ENCODE measurements at places on chromosomes 12 and 14.

- no peak for DNase-seq
These were observed 169.7 kb downstream of the MYRFL start for GRCh38 chr12:69994724-69995173.

- DNase-seq, result no peak
These were observed 35.7 kb downstream of the RAD9B start for GRCh38 chr12:110537605-110538409.

DNA sequence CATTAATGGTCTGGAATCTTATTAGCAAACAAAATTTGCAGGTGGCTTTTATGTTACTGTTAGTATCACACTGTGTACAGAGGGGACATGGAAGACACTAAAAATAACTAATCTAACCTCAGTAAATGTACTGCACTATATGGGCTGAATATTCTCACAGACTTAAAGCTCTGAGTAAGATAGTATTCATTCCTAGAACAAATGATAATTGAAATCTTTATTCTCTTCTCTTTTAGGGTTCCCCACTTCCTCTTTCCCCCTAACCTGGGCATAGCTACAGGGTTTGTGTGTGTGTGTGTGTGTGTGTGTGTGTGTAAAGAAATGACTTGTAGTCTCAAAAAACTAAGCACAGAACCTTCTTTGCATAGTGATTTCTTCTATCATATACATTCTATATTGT, 21.4 kb upstream of the HECTD1 start:
- no peak for DNase-seq

- DNase-seq, result no peak
These were observed 51.2 kb downstream of the TESC start for GRCh38 chr12:117047810-117048584.

- no peak for DNase-seq
These were observed 1111.4 kb downstream of the FLRT2 start for GRCh38 chr14:86641310-86641709.

DNA sequence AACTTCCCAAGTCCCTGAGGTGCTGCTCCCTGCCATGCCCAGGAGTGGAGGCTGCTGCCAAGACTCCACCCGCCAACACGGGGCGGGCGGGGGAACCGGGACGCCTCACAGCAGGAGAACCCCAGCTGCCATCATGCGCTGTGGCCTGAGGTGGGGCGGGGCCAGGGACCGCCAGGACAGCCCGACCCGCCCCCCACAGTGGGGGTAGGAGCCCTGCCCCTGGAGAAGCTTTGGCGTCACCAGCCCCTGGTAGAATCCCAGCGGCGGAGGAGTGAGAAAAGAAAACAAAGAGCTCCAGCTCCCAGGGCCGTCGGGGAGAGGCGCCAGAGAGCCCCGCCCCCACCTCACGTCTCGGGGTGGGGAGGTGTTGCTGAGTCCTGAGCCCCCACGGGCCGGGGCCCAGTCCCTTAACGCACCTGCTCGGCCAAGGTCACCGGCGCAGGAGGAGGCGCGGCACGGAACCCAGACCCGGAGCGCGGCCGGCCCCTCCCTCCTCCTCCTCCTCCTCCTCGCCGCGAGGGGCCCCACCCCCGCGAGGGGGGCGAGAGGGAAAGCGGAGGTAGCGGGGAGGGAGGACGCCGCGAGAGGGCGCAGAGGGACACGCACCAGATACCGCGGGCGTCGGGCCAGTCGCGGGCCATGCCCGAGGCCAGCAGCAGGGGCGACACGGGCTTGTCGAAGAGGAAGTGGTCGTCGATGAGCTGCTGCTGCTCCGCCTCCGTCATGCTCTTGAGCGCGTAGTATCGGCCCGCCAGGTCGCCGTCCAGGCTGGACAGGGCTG, 1.8 kb downstream of the CKB start:
- DNase-seq, result peak; percentile 43

DNA sequence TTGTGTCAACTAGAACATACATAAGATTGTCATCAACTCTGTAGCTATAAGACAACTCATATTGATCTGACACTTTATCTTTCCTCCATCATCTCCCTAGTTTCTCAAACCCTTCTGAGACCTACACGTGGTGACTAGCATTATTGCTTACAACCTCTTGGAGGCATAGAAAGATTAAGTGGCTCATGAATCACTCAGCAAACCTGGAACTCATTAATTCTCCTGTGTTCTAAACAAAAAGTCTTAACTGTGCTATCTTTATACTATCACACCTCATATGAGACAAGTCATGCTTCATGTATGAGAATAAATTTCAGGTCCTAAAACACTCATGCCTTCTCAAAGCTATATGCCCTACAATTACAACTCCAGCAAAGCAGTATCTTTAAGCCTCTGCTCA, 408.6 kb upstream of the SYT1 start:
- no peak for DNase-seq

- no peak for DNase-seq
These were observed 53.4 kb downstream of the PLBD1 start for GRCh38 chr12:14514154-14514842.
